MM.1S (cell line): ENCODE measurements at places on chromosomes 6 and 20.

- H3K27me3 ChIP-seq = no peaks in the 10 kb centered on the region
- H3K4me3 ChIP-seq = no peak overlapping the region
- no peak for DNase-seq
- H3K36me3 ChIP-seq = no peaks in the 10 kb centered on the region
Measured at GRCh38 chr20:15565786-15566185, 1007.5 kb downstream of the KIF16B start.

DNA sequence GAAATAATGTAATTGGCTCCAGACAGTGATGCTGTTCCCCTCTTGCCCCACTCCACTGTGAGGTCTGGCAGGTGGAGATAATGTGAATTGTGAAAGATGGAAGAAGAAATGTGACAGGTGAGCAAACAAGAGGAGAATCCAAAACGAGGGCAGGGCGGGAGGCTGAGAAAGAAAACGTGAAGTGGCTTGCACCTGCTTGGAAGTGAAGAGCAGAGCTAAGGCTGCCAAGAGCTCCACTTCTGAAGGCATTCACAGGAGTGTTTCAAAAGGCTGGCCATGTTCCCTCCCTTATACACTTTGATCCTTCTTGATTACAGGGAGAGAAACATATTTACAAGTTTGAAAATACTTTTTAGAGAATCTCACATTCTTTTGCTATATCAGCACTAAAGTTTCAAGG lies 359.4 kb downstream of the EPHA7 start:
- no peaks in the 10 kb centered on the region for H3K36me3 ChIP-seq
- no peak overlapping the region for H3K4me3 ChIP-seq
- no peak for DNase-seq
- H3K27me3 ChIP-seq = no peaks in the 10 kb centered on the region
- no peaks in the 10 kb centered on the region for H3K4me1 ChIP-seq

DNA sequence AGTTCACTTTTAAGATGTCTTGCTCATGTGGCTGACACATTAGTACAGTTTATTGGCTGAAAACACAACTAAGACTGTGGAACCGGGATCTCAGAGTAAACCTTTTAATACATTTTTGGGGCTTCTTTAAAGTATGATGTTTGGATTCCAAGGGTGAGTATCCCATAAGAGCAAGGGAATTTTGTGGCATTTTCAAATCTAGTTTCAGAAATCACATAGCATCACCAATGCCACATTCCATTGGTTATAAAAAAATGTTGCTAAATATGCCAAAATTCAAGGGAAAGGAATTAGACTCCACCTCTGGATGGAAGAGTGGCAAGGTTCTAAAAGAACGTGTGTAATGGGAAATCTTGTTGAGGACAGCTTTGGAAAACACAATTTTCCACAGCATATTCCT lies 338.6 kb downstream of the COL12A1 start:
- H3K36me3 ChIP-seq = no peaks in the 10 kb centered on the region
- H3K4me3 ChIP-seq = no peak overlapping the region
- no peak overlapping the region for H3K27ac ChIP-seq
- H3K27me3 ChIP-seq = no peaks in the 10 kb centered on the region
- DNase-seq = no peak

- H3K27ac ChIP-seq = no peak overlapping the region
- no peak for DNase-seq
- no peaks in the 10 kb centered on the region for H3K27me3 ChIP-seq
- no peaks in the 10 kb centered on the region for H3K4me1 ChIP-seq
- H3K4me3 ChIP-seq = no peak overlapping the region
- H3K36me3 ChIP-seq = no peaks in the 10 kb centered on the region
Measured at GRCh38 chr6:25927756-25928216, 2.7 kb downstream of the SLC17A2 start.

DNA sequence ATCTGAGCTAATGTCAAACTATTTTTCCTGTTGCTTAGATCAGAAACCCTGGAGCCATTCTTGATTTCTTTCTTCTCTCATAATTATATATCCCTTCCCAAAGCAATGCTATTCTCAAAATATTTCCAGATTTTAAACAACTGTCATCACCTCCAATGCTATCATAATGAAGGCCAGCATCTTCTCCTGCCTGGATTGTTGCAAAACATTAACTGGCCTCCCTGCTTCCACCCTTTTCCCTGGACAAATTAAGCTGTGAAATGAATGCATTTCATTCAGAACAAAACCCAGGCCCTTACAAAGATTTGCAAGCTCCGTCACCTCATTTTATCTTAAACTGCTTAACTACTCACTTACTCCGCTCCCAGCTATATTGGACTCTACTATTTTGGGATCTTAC lies 535.3 kb upstream of the HS3ST5 start:
- H3K4me1 ChIP-seq = no peaks in the 10 kb centered on the region
- H3K4me3 ChIP-seq = no peak overlapping the region
- H3K27ac ChIP-seq = no peak overlapping the region
- DNase-seq = no peak
- no peaks in the 10 kb centered on the region for H3K36me3 ChIP-seq

- H3K27me3 ChIP-seq = no peaks in the 10 kb centered on the region
- DNase-seq = no peak
- no peaks in the 10 kb centered on the region for H3K36me3 ChIP-seq
- no peak overlapping the region for H3K27ac ChIP-seq
Measured at GRCh38 chr6:1137849-1138248, 174.0 kb upstream of the FOXQ1 start.

DNA sequence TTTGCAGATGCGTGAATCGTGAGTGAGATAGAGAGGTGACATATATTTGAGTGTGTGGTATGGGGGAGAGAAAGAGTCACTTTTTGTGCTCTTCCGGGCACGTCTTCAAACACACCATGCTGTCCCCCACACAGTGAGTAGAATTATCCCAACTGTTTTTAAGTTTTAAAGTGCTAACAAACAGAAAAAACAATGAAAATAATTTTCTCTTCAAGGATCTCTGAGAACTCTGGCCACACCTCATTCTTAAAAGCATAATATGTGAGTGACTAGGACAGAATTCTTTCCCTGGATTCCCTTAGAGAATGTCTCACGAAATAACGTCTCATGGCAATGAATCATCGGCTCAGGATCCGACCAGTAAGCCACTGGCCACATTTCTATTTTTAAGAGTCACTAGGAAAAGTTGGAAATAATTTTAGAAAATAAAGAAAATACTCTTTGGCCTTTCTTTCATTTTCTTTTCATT lies 235.7 kb upstream of the ZNF217 start:
- no peak for DNase-seq
- H3K4me3 ChIP-seq = peak overlapping the region; percentile 36; the same call in 1 of the 2 replicates

DNA sequence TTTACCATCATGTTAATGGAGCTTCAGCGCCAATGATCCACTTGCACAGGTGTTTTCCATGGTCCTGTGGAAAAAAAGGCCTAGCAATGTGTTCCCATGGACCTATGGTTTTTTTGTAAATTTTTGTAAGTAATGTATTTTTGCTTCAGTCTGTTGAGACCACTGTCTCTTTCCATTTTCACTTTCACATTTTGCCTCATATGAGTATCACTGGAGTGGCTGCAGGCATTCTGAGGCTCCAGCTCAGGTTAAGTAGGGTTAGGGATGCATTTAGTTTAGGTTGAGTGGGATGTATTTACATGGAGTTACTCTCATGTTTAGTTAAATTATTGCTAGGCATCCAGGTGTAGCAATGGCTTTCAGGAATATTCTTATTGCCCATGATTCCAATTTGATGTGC lies 19.2 kb upstream of the LMBRD1 start:
- no peaks in the 10 kb centered on the region for H3K27me3 ChIP-seq
- no peak overlapping the region for H3K4me3 ChIP-seq
- no peaks in the 10 kb centered on the region for H3K36me3 ChIP-seq
- no peak overlapping the region for H3K27ac ChIP-seq
- peaks cover 15% of the 10 kb centered on the region for H3K4me1 ChIP-seq

GRCh38 chr6:106106276-106107042 lies 20.3 kb downstream of the PRDM1 start:
- peak overlapping the region; percentile 98 for H3K27ac ChIP-seq
- H3K4me3 ChIP-seq = peak overlapping the region; percentile 63
- peak; percentile 95 for DNase-seq
- peaks cover 66% of the 10 kb centered on the region for H3K4me1 ChIP-seq
- H3K27me3 ChIP-seq = no peaks in the 10 kb centered on the region

DNA sequence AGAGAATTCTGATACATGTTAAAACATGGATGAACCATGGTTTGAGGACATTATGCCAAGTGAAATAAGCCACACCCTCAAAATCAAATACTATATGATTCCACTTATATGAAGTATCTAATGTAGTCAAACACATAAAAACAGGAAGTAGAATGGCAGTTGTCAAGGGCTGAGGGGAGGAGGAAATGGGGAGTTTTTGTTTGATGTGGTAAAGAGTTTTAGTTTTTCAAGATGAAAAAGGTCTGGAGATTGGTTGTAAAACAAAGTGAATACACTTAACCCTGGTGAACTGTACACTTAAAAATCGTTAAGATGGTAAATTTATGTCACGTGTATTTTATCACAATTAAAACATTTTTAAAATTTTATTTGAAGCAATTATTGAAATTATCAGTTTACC lies 127.4 kb upstream of the GRIK2 start:
- no peaks in the 10 kb centered on the region for H3K27me3 ChIP-seq
- H3K4me1 ChIP-seq = no peaks in the 10 kb centered on the region
- no peaks in the 10 kb centered on the region for H3K36me3 ChIP-seq
- DNase-seq = peak; percentile 60
- no peak overlapping the region for H3K27ac ChIP-seq
- H3K4me3 ChIP-seq = no peak overlapping the region

DNA sequence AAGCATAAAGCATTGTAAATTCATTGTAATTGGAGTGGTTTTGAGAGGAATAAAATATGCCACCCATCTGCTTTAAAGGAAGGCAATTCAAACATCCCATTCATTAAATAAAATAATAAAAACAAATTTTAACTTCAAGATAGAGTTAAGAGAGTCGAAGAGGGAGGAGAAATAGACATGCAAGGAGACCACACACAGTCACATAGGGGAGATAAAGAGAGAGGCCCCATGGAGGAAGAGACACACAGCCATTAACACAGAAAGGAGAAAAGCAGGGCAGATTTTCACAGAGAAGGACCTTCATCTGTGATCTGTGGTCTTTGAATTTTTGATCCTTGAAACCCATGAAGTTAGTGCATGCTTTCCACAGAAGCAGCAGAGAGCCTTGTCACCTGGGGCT lies 214.3 kb upstream of the TCF21 start:
- no peak overlapping the region for H3K4me3 ChIP-seq
- no peaks in the 10 kb centered on the region for H3K27me3 ChIP-seq
- no peaks in the 10 kb centered on the region for H3K4me1 ChIP-seq

GRCh38 chr6:122770835-122771601 lies 8.5 kb upstream of the FABP7 start:
- no peak overlapping the region for H3K27ac ChIP-seq
- H3K4me1 ChIP-seq = no peaks in the 10 kb centered on the region
- no peak for DNase-seq
- H3K27me3 ChIP-seq = no peaks in the 10 kb centered on the region
- no peaks in the 10 kb centered on the region for H3K36me3 ChIP-seq
- H3K4me3 ChIP-seq = no peak overlapping the region

- H3K36me3 ChIP-seq = no peaks in the 10 kb centered on the region
- no peak overlapping the region for H3K4me3 ChIP-seq
- DNase-seq = peak; percentile 18
- H3K4me1 ChIP-seq = peaks cover 3% of the 10 kb centered on the region; the same call in 1 of the 2 replicates
Measured at GRCh38 chr6:122747573-122747972, 31.9 kb upstream of the FABP7 start.

- no peak for DNase-seq
- no peak overlapping the region for H3K27ac ChIP-seq
- no peaks in the 10 kb centered on the region for H3K4me1 ChIP-seq
Measured at GRCh38 chr20:57835588-57836455, 126.0 kb upstream of the PMEPA1 start.

DNA sequence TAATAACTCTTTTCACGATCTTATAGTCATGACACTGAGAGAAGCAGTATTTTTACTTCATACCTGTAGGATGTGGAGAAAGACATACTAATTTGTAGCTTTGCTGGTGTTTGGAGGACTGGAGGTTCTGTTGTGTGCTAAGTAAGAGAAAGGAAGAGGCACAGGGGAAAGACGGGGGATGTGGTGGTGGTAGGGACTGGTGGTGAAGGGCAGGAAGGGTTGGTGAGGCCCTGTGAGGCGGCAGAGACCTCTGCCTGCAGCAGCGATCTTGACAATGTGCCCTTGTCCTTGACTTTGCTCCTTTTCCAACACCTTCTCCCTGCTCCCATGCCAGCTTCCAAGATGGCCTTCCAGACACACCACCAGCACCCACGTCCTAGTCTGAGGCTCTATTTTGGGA lies 32.6 kb upstream of the MPC1 start:
- H3K4me1 ChIP-seq = peaks cover 19% of the 10 kb centered on the region
- no peak overlapping the region for H3K27ac ChIP-seq
- H3K36me3 ChIP-seq = no peaks in the 10 kb centered on the region
- H3K4me3 ChIP-seq = no peak overlapping the region
- no peak for DNase-seq

GRCh38 chr6:82178077-82178758 lies 69.3 kb downstream of the IBTK start:
- no peaks in the 10 kb centered on the region for H3K4me1 ChIP-seq
- H3K27ac ChIP-seq = no peak overlapping the region
- H3K36me3 ChIP-seq = peaks cover 5% of the 10 kb centered on the region; the same call in 1 of the 2 replicates
- no peak overlapping the region for H3K4me3 ChIP-seq
- no peaks in the 10 kb centered on the region for H3K27me3 ChIP-seq
- DNase-seq = no peak

DNA sequence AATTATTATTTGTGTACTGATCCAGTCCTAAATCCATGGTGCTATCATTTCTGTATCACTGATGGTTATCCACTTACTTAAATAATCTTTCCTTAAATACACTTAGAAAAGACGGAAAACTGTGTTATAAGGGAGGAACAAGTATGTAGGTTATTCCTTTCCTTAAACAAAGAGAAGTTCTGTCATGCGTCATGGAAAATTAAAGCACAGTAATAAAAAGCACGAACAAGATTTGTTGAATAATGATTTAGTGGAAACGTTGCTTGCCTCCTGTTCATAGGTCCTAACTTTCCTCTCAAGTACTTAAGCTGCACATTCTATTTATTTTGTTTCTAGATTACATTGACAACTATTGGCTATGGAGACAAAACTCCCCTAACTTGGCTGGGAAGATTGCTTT lies 120.4 kb downstream of the KHDC1L start:
- H3K4me1 ChIP-seq = no peaks in the 10 kb centered on the region
- no peaks in the 10 kb centered on the region for H3K36me3 ChIP-seq
- DNase-seq = no peak
- no peaks in the 10 kb centered on the region for H3K27me3 ChIP-seq
- no peak overlapping the region for H3K27ac ChIP-seq
- no peak overlapping the region for H3K4me3 ChIP-seq

- H3K36me3 ChIP-seq = no peaks in the 10 kb centered on the region
- DNase-seq = no peak
- no peaks in the 10 kb centered on the region for H3K27me3 ChIP-seq
- no peak overlapping the region for H3K27ac ChIP-seq
- no peak overlapping the region for H3K4me3 ChIP-seq
Measured at GRCh38 chr6:53322188-53323029, 26.3 kb downstream of the ELOVL5 start.

GRCh38 chr20:3887876-3888620 lies 1.1 kb upstream of the PANK2 start:
- no peak overlapping the region for H3K27ac ChIP-seq
- H3K4me1 ChIP-seq = peaks cover 17% of the 10 kb centered on the region; the same call in 1 of the 2 replicates
- no peaks in the 10 kb centered on the region; the same call in 1 of the 2 replicates for H3K36me3 ChIP-seq
